HFFc6 (cell line): ENCODE measurements at places on chromosomes 3 and 15.

- no peak for DNase-seq
Observed at GRCh38 chr3:114155370-114155821, 23.5 kb downstream of the DRD3 start.

DNA sequence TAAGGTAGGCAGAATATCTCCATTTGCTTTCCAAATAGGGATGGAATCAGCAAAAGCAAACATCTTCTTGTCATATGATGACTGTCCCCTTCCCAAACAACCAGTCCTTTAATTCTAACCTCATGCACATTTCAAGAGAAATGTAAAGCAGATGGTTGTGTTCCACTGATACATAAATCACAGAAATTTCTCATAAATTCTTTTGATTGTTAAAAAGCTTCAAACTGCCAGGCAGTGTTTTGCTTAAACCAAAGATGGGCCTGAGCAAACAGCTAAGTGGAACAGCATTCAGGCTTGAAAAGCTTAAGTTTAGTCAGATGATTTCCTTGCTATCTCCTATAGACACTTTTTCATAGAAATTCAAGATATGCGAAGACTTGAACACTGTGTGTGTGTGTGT, 74.3 kb upstream of the SOX2 start:
- DNase-seq: no peak

DNA sequence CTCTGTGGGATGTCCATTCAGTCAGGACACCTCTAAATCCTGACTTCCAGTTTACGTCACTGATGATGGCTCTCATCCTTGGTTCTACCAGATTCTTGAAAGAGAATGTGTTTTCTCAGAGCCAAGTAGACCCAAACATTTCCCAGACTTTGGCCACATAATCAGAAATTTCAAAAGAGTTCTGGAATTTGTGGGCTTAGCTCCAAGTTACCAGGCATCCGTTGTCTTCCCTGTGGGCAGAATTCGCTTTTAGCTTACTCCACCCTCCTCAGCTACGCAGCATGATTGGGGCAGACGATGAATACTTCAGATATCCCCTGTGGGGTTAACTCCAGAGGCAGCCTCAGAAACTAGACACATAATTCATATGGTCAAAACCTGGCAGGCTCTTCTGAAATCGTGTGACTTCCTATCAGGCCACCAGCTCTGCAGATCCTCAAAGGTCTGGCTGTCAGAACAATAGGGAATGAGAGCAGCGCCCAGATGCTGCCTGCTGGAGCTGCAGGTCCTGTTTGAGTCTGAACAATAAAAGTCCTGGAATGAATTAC, 30.6 kb downstream of the CRTC3 start:
- DNase-seq: peak; percentile 95

GRCh38 chr3:99330281-99330680, 308.1 kb upstream of the COL8A1 start:
- no peak for DNase-seq

DNA sequence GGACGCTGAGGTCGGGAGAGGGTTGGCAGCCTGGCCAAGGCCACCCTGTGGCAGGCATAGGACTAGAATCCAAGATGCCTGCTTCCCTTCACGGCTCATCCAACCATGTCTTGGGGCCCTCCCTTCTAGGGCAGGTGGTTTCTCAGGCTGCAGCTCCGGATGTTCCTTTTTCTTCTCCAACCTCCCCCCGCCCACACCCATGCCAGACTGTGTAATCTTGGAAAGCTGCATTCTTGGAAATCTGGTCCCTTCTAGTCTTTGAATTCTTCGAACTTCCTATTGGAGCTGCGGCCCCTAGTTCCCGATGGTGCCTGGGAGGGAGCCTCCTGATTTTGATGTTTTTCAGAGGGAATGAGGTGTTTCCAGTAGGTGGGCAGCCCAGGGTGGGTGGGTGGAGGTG, 109.8 kb downstream of the FBLN2 start:
- DNase-seq: no peak

DNA sequence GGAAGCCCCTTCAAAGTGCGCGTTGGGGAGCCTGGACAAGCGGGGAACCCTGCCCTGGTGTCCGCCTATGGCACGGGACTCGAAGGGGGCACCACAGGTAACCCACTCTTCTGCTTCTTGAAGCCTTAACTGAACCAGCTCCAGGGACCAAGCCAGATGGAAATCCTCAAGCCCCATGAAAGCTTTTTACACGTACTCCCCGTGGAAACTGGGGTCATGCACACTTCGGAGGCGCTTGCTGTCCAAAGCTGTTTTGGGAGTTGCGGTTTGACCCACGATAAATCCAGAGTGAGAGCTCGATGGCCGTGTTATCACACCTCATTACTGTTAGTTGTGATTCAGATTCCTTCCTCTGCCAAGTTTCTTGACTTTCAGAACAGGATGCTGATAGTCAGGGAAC, 47.5 kb downstream of the DNASE1L3 start:
- DNase-seq: no peak

GRCh38 chr3:141881702-141882101, 5.3 kb downstream of the ATP1B3 start:
- DNase-seq: no peak

- peak; percentile 59 for DNase-seq
Observed at GRCh38 chr15:31489801-31490646, 163.4 kb downstream of the KLF13 start.

DNA sequence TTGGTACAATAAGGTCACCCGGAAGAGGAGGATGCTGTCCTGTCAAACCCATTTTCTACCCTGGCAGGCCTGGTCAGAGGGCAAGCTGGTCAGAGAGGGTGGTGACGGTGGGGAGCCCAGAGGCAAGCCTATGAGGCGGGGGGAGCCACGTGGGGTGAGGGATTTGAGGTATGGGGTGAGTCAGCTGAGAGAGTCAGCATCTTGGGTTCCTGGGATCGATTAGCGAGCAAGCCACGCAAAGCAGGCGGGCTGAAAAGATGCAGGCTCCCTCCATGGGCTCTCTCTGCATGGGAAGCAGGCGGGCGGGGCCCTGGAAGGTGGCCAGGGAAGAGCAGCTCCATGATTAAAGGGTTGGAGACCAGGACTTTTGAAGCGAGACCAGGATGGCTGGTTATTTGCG, 48.1 kb downstream of the MAGEF1 start:
- DNase-seq: peak; percentile 6
